NT2/D1 (cell line): ENCODE measurements at places on chromosomes 7 and 10.

GRCh38 chr10:77849039-77849664 lies 77.4 kb downstream of the DLG5 start:
- DNase-seq = no peak

DNA sequence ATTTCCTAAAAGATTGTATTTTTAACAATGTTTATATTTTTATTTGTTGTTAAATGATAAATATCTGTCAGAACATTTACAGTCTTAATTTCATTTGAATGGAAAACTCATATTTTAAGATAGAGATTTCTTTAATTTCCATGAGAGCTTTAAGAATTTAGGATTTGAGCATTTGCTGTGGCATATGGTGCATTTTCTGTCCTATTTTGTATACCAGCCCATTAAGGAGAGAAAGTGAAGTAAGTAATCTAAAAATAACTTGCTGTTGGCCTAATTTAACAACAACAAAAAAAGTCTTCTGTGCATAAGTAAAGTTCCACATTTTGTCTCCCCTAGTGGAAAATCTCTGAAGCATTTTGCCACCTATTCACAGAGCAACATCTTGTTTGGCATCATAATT lies 190.9 kb upstream of the PPP1R3A start:
- DNase-seq = no peak

DNA sequence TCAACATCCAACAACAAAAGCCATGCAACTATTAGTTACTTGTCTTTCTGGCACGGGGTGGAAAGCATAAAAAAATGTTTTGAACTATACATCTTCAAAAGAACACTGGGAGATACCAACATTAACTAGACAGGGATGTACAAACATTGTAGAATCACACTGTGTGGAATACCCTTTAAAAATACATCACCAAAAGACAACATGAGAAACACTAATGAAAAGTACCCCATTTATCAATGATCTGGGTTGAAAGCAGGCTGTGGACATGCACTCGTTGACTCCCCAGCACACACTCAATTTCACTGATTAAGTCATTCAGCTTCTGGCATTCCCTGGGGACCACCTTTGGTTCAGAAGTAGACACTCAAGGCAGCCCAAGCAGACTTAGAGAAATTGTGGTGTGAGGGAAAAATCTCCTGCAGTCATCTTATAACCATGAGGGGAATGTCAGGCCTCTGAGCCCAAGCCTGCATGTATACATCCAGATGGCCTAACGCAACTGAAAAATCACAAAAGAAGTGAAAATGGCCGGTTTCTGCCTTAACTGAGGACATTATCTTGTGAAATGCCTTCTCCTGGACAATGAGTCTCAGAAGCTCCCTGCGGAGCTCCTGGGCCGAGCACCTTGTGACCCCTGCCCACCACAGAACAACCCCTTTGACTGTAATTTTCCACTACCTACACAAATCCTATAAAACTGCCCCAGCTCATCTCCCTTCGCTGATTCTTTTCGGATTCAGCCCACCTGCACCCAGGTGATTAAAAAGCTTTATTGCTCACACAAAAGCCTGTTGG lies 53.0 kb downstream of the CACUL1 start:
- no peak for DNase-seq

DNA sequence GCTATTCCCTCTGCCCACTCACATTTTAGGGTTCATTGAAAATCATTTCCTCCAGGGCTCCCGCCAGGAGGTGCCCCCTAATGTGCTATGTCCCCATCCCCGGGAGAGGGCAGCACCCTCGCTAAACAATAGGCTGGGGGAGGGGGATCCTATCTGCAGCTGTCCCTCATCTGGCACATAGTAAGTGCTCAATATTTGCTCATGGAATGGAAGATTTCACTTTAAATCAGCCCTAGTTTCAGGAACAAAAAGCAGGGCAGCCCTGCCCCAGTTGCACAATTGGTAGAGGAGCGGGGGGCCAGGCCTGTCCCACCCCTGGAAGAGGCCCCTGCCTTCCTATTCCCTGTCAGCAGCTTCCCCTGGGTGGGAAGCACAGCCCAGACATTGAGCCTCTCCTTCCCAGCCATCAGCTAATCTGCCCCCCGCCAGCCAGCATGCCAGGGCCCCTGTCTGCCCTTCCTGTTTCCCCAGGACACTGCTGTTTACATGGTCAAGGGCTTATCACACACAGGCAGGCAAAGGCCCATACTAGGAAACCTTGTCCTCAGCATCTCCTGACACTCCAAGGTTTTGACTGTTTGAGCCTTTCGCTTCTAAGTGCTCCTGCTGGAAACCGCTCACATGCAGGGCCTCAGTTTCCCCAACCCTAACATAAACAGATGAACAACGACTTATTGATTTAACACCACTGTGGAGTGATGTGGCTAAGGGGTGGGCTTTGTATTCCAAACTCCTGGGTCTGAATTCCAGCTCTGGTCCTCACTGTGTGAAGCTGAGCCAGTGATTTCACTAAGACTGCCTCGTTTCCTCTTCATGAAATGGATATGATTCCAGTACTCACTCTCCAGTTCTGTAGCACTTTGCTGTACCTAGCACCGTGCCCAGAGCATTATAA lies 130.7 kb upstream of the ZMIZ1 start:
- no peak for DNase-seq
